ENCODE measurements at places on chromosomes 5 and 9. TPM values are rescaled to one million over a fixed set of nuclear protein-coding genes. Genes with fewer than 3 reads are reported as not detected.

Gene LECT2
- total RNA-seq, result not detected

Gene SH3RF2
- not detected for total RNA-seq

Gene STPG3
- not detected for total RNA-seq

Gene TAF11L10
- not detected for total RNA-seq

Gene TPD52L3
- total RNA-seq, result not detected

Gene SNCAIP
- not detected for total RNA-seq

GRCh38 chr5:6904860-6905259, 191.6 kb downstream of the TENT4A start:
- H3K4me1 ChIP-seq, result no peaks in the 10 kb centered on the region
- H3K4me3 ChIP-seq, result no peak overlapping the region
- H3K36me3 ChIP-seq, result no peaks in the 10 kb centered on the region
- no peaks in the 10 kb centered on the region for H3K27me3 ChIP-seq

GRCh38 chr5:60649288-60649917, 50.6 kb downstream of the DEPDC1B start:
- no peak for DNase-seq
- H3K4me3 ChIP-seq, result no peak overlapping the region
- no peaks in the 10 kb centered on the region for H3K27me3 ChIP-seq
- H3K27ac ChIP-seq, result no peak overlapping the region
- H3K36me3 ChIP-seq, result peaks cover 6% of the 10 kb centered on the region

DNA sequence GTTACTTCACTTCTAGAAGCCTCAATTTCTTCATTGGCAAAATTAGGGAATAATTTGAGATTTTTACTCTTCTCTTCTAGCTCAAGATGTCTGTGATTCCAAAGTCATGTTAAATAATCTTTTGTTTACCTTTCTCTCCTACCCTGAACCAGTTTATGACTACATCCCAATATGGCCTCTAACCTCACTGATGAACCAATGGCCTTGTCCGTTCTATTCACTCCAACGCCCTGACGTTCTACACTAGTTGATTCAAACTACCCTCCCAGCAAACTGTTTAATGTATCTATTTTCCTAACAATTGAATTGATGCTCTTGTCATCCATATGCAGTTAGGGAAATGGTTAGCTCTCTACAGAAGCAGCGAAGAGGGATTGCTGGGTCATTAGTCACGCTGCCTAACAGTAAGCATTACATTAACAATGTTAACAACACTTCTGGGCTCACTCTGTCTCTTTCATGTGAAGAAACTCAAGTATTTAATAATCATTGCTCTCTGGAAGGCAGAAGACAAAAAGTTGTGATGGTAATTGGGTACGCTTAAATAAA, 38.0 kb downstream of the RAPGEF1 start:
- no peaks in the 10 kb centered on the region for H3K27me3 ChIP-seq
- DNase-seq, result no peak
- peaks cover 57% of the 10 kb centered on the region for H3K4me1 ChIP-seq
- H3K4me3 ChIP-seq, result no peak overlapping the region
- peaks cover 18% of the 10 kb centered on the region for H3K36me3 ChIP-seq
- H3K27ac ChIP-seq, result no peak overlapping the region

DNA sequence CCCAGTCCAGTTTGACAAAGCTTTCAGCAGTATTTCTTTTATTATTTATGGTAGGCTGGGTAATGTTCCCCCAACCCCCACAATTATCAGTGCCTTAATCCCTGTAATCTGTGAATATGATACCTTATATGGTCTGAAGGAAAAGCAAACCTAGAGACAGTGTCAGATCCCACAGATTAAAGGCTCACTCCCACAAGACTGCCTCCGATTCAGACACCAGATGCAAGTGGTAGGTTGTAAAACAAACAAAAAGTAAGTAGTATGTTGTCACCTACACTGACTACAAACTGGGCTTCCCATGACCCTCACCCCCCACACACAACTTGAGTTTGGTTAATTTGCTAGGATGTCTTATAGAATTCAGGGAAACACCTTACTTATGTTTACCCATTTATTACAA, 201.2 kb downstream of the NSG2 start:
- no peak overlapping the region for H3K4me3 ChIP-seq
- H3K27me3 ChIP-seq, result no peaks in the 10 kb centered on the region
- H3K4me1 ChIP-seq, result no peaks in the 10 kb centered on the region
- H3K27ac ChIP-seq, result no peak overlapping the region
- DNase-seq, result no peak

DNA sequence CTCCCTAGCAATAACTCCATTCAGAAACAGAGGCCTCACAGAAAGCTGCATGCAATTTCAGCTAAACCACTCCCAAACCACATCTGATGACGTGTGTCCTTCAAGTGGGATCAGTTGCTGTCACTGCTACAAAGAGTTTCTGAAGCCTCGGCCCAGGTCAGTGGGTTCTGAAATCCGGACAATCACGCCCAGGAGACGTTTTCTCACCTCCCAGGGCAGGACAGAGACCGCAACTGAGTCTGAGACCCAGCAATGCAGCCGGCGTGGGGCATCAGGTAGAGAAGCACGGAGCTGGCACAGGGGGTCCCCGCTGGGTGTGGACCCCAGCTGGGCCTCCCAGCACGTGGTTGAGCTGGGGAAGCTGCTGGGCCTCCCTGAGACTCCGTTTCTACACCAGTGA, 2.6 kb upstream of the UBE2QL1 start:
- H3K27me3 ChIP-seq, result peaks cover 43% of the 10 kb centered on the region
- no peak overlapping the region for H3K4me3 ChIP-seq
- H3K4me1 ChIP-seq, result peaks cover 2% of the 10 kb centered on the region

DNA sequence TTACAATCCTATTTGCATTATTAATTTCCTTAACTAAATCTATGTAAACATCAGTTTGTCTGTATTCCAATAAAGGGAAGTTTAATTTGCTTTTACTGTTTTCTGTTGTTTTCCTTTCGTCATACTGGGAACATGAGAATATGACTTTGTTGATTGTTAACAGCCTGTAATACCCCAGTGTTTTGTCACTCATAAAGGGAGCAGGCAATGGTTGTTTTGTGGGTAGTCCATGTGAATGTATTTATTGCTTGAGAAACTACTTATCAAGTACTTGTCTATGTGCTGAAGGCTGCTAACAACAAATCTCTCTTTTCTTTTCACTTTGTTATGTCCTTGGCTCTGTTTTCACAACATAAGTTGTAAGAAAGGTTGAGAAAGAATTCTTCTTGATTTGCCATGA, 1070.2 kb upstream of the ACO1 start:
- no peaks in the 10 kb centered on the region for H3K36me3 ChIP-seq
- H3K4me1 ChIP-seq, result no peaks in the 10 kb centered on the region
- DNase-seq, result no peak
- no peak overlapping the region for H3K27ac ChIP-seq
- no peak overlapping the region for H3K4me3 ChIP-seq
- no peaks in the 10 kb centered on the region for H3K27me3 ChIP-seq

- H3K36me3 ChIP-seq, result no peaks in the 10 kb centered on the region
- no peak overlapping the region for H3K4me3 ChIP-seq
- no peak overlapping the region for H3K27ac ChIP-seq
- DNase-seq, result no peak
Observed at GRCh38 chr9:6214903-6215302, 704 bp upstream of the IL33 start.

DNA sequence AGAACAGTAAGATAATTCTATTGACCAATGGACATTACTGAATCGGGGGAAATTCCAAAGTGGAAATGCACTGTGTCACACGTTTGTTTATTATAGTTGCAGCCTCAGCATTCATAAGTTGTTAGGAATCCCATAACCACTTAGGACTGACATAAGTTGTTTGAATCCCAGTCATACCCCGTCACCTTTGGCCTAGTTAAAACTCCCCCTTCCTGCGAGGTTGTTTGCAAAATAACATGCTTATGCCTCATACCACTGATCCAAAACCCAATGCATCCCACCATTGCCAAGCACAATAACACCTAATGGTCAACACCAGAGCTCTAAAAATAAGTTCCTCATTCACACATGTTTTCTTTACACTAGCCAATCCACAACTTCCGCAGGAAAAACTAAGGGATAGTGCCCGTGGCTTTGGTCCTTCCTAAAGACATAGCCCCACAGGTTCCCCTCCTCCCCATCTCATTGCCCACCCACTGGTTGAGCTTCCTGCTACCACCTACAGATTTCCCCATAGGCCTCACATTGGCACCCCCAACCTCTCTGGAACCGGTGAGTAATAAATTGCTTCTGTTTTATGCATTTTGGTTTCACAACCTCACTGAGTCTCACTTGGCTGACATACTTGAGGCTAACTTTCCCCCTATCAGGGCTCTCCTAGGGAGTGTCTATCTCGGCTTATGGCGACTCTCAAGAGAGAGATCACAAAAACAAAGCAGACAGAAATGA, 42.3 kb upstream of the MUSK start:
- no peak for DNase-seq
- no peak overlapping the region for H3K4me3 ChIP-seq
- H3K27ac ChIP-seq, result no peak overlapping the region
- H3K36me3 ChIP-seq, result no peaks in the 10 kb centered on the region
- no peaks in the 10 kb centered on the region for H3K4me1 ChIP-seq

DNA sequence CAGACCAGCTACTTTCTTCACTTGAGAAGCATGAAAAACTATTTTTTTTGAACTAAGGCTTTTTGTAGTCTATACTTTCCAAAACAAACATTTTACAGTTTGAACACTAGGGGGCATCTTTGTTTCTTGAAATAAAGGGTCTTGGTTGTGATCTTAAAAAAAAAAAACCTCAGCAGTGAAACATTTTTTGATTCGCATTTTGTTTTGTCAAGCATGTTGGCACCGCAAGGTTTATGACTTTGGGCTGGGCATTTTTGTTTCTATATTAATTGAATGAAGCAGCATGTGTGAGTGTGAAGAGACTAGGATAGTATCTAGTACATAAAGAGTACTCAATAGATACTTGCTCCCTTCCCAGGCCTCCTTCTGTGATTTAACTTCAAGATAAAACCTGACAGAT, 31.6 kb upstream of the ACOT12 start:
- H3K27me3 ChIP-seq, result no peaks in the 10 kb centered on the region
- no peaks in the 10 kb centered on the region for H3K36me3 ChIP-seq

DNA sequence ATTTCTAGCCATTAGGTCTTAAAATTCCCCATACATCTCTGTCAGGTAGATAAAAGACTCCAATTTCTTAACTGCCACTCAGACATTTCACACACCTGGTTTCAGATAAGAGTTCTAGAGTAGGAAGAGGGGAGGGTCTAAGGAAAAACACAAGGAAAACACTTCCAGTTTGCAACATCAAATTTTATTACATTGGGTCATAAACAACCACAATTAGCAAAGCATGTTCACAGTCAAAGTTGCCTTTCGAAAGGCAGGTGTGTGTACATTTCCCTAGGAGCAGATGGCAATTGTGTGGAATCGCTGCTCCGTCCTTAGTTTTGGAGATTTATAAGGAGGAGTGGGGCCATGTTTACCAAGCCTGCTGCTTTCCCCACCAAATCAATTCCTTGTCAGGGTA, 120.8 kb downstream of the DMRT2 start:
- H3K27ac ChIP-seq, result no peak overlapping the region
- H3K27me3 ChIP-seq, result no peaks in the 10 kb centered on the region
- no peaks in the 10 kb centered on the region for H3K4me1 ChIP-seq
- no peaks in the 10 kb centered on the region for H3K36me3 ChIP-seq
- DNase-seq, result no peak

DNA sequence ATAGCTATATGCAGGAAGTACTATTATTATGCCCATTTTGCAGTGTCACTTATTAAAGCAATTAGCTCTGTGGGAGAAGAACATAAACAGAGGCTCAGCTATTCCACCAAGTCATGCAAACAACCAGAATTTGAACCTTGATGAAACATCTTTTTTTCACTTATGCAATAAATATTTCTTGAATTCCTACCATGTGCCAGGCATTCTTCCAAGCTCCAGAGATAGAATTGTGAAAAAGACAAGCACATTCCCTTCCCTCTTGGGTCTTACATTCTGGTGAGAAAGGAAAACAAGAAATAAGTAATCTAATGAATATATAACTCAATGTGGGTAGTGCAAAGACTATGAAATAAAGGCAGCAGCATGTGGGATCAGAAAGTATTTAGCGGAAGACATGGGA, 32.1 kb upstream of the ADRB2 start:
- no peak for DNase-seq
- peaks cover 26% of the 10 kb centered on the region for H3K4me1 ChIP-seq
- no peaks in the 10 kb centered on the region for H3K36me3 ChIP-seq
- peaks cover 11% of the 10 kb centered on the region for H3K27me3 ChIP-seq
- H3K4me3 ChIP-seq, result no peak overlapping the region

Measured in activated CD8-positive, alpha-beta T cell treated with anti-CD3 and anti-CD28 coated beads, Interleukin-2, amount 10 ng/mL, durations not matched to agents 7 days and 5 days (primary cell).